Natural killer cell (primary cell): ENCODE measurements at places on chromosomes 3 and 15.

DNA sequence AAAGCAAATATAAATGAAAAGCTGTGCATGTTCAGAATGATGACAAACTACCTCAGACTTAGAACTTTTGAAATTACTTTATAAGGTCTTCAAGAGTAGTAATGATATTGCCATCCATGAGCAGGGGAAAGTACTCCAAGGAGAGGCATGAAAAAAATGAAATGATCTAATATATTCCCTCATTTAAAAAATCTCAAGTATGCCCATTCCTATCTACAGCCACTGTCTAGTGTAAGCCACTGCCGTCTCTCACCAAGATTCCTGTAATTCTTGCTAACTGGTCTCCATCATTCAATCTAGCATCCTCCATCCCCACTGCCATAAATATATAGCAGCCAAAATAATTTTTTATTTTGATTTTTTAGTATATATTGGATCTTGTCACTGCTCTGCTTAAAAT, 258.8 kb downstream of the PLOD2 start:
- no peak for DNase-seq

DNA sequence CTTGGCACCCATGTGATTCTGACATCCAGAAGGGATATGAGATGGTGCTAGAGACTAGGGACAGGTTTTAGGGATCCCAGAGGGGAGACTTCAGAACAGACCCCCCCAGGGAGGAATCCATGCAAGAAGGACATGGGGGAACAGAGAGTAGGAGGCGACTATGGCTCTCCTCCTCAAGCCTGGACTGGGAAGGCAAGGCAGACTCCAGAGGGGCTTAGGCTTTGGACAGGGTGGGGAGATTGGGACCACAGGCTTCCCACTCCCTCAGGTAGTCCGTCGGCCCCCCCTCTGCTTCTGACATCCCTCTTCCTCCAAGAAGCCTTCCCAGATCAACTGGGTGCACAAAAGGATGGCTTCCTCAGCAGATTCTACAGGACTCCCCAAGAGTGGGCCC, 3.0 kb upstream of the VIPR1 start:
- no peak for DNase-seq

DNA sequence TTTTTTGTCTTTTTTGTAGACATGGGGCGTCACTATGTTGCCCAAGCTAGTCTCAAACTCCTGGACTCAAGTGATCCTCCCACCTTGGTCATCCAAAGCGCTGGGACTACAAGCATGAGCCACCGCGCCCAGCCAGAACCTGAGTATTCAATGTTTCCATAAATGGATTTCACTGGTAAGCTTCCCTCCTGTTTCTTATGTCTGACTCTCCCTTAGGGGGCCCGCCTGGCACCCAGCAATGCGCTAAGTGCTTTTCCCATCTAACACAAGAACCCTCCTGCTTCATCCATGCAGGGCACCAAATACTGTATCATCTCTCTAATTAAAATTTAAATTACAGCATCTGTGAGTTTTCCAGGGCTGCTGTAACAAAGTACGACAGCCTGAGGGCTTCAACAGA, 44.9 kb downstream of the KLF15 start:
- DNase-seq, result no peak

- DNase-seq, result no peak
Measured at GRCh38 chr15:73602992-73603391, 30.2 kb downstream of the NPTN start.

GRCh38 chr3:57048052-57048671, 12.3 kb upstream of the SPATA12 start:
- no peak for DNase-seq
